ENCODE measurements at places on chromosomes 3 and 15.

- DNase-seq = no peak
Measured at GRCh38 chr3:173943264-173943663, 545.7 kb downstream of the NLGN1 start.

- no peak for DNase-seq
Measured at GRCh38 chr3:190531406-190531805, 17.5 kb downstream of the IL1RAP start.

GRCh38 chr15:68112706-68113105 is 58.6 kb downstream of the PIAS1 start:
- no peak for DNase-seq

DNA sequence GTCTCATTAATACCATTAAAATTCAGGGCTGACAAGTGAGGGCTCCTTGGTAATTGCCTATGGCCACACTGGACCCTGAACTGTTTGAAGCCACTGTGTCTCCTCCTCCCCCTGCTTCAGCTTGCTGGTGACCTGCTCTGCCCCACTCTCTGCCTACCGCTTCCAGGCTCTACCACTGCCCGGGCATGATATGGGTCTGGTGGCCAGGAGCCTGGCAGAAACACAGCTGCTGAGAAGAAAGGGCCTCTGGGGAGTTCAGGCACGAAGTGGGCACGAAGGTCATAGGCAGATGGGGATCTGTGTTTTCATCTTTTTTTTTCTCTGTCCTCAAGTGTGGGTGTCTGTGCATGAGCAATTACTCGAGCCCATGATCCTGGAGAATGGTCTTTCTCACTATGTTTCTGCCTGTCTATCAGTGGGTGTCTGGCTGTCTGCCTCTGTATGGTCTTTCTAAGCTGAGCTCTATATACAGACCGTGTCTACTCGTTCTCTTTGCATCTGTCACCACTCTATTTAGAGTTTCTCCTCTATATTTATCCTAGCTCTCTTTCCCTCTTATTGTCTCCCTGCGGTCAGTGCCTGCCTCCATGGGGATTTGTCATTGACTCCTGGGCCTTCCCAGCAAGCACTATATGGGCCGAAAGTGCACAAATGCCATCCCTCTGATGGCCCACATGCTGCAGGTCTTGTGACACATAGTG is 42.1 kb upstream of the EPHB1 start:
- no peak for DNase-seq

DNA sequence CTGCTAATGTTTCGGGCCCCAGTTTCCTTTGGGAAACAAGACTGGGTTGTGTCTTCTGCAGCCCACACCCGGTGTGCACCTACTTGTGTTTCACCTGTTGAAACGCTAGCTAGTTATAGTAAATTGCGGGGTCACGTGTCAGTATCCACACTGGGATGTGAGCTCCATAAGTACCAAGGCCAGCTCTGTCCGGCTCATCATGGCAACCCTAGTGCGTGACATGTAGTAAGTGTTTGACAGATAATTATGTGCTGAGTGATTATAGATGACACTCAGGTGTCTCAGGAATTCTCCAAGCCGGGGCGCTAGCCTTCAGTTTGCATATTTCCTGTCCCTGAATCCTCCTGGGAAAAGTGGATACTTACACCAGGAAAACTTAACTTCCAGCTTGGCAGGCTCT is 12.8 kb downstream of the APOD start:
- DNase-seq = no peak

DNA sequence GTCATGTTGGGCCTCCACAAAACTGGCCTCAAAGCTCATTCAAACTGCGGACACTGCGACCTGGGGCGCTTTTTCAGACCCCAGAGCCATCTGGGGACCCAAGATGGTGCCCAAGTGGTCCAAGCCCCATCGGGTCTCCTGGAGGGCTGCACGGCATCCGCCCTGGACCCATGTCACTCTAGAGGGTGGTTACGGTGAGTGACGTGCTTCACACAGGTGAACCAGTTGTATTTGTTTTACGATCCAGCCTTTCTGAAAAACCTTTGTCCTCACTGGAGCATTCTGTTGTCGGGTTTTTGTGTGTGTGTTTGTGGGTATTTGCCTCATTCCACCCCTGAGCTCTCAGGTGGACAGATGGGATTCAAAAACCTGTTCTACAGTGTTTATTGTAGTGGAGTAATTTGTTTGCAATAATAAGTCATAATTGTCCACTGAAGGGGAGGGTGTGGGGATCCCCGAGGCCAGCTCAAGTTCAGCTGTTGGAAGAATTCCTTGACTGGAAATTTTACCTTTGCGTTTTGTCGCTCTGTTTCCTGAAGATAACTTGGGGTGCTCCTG is 1.9 kb downstream of the SLC51A start:
- no peak for DNase-seq

GRCh38 chr15:35506272-35506870 is 39.6 kb downstream of the DPH6 start:
- no peak for DNase-seq

DNA sequence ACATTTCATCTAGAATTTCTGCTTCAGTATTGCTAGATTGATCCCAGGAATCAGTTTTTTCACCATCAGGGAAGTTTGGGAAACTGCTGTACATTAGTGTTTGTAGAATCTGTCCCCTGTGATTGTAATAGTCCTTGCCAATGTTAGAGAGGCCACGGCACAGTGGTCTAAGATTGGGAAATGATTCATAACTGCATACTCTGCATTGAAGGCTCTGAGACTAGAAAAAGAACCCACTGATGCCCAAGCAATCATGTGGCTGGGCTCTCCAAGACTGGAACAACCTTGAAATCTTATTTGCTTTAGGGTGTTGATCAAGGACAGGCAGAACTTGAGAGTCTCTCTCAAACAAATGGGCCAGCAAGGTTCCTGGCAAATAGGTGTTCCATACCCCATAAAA is 245.6 kb upstream of the LRTM1 start:
- no peak for DNase-seq

- no peak for DNase-seq
Measured at GRCh38 chr3:167507954-167508353, 34.1 kb upstream of the SERPINI2 start.

DNA sequence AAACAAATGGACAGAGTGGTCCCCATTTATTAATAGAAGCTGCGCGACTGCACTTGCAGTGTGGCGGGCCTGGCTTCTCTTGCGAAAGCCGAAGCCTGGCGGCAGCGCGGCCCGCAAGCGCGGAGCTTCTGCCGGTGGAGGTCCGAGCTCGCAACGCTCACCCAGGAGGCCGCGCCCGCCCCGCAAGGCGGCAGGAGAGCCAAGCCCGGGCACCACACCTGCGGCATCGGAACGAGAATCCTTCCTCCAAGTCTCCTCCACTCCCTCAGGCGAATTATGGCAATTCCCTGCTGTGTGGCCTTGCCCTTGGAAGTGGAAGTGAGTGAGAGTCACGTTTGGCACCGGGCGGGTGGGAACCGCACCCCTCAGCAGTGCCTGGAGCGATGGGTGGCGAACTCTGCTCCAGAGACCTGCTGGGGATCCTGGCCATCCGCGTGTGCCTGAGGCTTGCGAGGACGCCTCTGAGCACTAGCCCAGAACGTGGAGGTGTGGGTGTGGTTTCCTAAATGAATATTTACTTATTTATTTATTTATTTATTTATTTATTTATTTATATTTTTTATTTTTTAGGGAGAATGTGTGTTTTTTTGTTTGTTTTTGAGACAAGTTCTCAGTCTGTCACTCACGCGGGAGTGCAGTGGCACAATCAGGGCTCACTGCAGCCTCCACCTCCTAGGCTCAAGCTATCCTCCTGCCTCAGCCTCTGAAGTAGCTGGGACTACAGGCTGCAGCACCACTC is 133.7 kb upstream of the UBE2E1 start:
- no peak for DNase-seq

GRCh38 chr15:89057506-89058133 is 30.6 kb upstream of the ABHD2 start:
- DNase-seq = peak; percentile 88

DNA sequence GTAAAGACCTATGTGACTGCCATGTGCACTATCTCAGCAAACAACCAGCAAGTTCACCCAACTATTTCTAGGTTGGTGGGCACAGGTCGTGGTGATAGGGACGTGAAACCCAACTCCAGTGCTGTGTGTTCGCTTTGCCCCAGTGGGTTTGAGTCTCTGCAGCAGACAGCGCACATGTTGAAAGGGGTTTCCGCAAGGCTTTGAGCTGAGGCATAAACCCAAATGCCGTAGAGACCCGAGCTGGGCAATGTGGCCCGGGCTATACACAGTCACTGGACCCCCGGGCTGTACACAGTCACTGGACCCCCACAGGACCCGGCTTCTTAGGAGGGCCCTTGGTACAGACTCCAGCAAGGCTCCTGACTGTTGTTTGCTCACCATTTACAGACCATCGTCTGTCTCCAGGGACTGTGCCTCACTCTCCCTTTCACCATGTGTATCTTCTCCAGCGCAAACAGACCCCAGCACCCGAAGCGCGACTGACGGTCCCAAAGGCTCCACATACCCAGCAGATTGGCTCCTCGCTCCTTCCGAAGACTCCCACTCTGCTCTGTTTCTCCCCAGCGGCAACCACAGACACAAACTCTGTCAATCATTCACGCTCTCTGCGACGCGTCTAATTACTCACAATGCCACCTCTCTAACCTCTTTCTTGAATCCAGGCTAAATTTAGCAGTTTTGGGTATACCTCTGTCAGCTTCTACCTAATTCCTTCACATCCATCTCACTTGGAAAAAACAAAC is 31.2 kb downstream of the PCSK6 start:
- DNase-seq = no peak

- DNase-seq = no peak
Measured at GRCh38 chr3:195838714-195839113, 27.0 kb upstream of the MUC4 start.

GRCh38 chr3:19931767-19932188 is 2.2 kb downstream of the EFHB start:
- no peak for DNase-seq

- no peak for DNase-seq
Measured at GRCh38 chr3:31402117-31402516, 130.6 kb upstream of the STT3B start.

DNA sequence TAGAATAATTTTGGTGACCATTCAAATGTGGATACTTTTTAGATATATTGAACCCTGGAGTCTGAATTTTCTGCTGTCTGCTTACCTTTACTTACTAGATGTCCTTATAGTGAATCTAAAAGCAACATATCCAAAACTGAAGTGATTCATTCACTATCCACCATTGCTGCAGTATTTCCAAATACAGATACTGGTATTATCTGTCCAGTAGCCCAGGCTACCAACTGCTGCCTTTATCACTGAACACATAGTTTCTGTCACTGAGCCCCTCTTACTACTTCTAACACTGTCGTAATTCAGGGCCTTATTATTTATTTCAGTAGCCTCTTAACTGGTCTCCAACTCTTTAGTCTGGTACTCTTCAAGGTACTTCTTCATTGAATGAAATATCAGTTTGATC is 49.2 kb downstream of the SLMAP start:
- no peak for DNase-seq

DNA sequence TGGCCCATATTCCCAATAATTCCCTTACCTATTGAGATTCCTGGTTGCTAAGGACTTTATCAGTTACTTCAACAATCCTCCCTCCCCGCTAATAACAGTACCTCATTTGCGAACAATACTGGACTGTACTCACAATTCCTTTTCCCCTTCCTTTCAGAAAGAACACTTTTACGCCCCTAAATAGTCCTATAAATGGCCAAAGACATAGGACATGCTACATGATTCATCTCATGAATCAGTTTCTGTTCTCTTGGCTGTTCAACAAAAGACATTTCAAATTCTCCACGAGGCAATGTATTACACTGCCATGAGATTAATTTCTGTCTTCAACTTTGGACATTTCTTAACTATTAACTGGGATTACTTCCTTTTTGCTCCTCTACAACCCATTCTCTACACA is 264.4 kb downstream of the TIGIT start:
- DNase-seq = no peak

DNA sequence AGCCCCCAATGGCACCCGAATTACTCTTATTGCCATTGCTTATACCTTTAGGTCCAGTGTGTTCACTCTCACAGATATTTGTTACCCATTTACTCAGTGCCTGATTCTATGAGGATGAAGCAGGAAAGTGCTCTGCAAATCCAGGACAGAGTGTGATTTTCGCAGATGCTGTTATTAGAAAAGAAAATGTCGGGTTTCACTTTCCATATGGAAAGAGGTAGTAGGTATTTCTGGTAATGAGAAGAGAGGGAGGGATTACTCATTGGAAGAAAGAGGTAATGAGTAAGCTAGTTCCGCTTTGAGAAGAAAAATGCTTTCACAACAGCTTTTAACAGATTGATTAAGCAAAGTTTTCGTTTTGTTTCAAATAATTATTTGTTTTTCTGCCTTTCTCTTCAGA is 336.3 kb upstream of the CFAP20DC start:
- no peak for DNase-seq

GRCh38 chr3:168544097-168544957 is 448.6 kb upstream of the GOLIM4 start:
- no peak for DNase-seq

- DNase-seq = peak; percentile 43
Measured at GRCh38 chr15:72599855-72600464, 54.5 kb upstream of the GOLGA6B start.

- peak; percentile 76 for DNase-seq
Measured at GRCh38 chr15:101201411-101202174, 50.3 kb downstream of the CHSY1 start.

GRCh38 chr3:66466606-66467270 is 34.1 kb downstream of the LRIG1 start:
- DNase-seq = no peak

GRCh38 chr3:78941587-78941986 is 826.2 kb downstream of the ROBO1 start:
- DNase-seq = no peak

DNA sequence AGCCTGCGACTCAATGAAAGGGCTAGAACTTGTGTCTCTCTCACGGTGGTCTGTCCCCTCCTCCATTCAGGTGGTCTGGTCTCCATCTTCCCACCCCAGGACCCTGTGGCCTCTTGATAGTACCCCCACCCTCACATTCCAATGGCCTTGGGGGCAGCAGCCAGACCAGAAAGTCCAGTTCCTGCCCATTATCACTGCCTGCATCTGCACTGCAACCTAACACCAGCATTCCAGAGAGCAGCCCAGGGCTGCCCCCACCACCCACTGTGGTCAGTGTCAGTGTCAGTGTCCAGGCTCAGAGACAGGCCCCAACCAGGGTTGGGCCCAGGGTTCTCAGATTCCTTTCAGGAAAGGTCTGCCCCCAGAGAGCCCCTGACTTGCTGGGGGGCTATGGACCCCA is 12.6 kb downstream of the IGDCC3 start:
- peak; percentile 66 for DNase-seq

- DNase-seq = no peak
Measured at GRCh38 chr3:170033489-170033888, 4.3 kb upstream of the GPR160 start.

DNA sequence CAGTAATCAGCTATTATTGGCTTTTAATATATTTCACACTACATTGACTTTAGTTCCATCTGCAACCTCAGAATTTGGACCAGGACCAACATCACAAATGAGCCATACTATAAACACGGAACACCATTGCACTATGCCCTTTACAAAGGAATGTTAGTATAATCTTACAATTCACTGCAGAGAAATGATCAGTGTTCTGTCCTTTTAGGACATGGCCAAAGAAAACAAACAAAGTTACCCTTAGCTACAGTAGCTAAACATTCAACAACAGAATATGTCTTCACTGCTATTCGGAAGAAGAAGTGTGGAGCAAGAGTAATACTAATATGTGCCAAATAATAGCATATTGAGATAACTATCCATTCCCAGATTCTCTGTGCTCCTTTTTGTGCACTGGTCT is 90.4 kb downstream of the NAALADL2 start:
- DNase-seq = no peak

- no peak for DNase-seq
Measured at GRCh38 chr3:49805367-49805782, 2.3 kb downstream of the INKA1 start.
